ENCODE measurements at places on chromosomes 3 and 15. TPM values are rescaled to one million over a fixed set of nuclear protein-coding genes. Genes with fewer than 3 reads are reported as not detected.

TRIM42 gene
- total RNA-seq: not detected

SV2B gene
- 0.96 TPM for total RNA-seq

UNC13C gene
- not detected for total RNA-seq

SNX4 gene
- 26.4 TPM for total RNA-seq

C3orf20 gene
- not detected for total RNA-seq

USP4 gene
- total RNA-seq: 54.1 TPM

RBP2 gene
- not detected for total RNA-seq

AGTR1 gene
- total RNA-seq: not detected

BNC1 gene
- 68.3 TPM for total RNA-seq

SCN11A gene
- total RNA-seq: 0.05 TPM

TOP2B gene
- total RNA-seq: 77.8 TPM

CD80 gene
- total RNA-seq: not detected

SAMD7 gene
- not detected for total RNA-seq

IL20RB gene
- 163 TPM for total RNA-seq

ANKRD63 gene
- total RNA-seq: not detected

ROPN1 gene
- not detected for total RNA-seq

LTK gene
- 0.17 TPM for total RNA-seq

KLF15 gene
- 5.3 TPM for total RNA-seq

CPLX3 gene
- total RNA-seq: not detected

CD200R1 gene
- total RNA-seq: not detected

ZCWPW2 gene
- total RNA-seq: 1.0 TPM

TM4SF1 gene
- 20.1 TPM for total RNA-seq

TAGLN3 gene
- not detected for total RNA-seq

PLSCR4 gene
- total RNA-seq: 4.4 TPM

FSIP1 gene
- total RNA-seq: 2.2 TPM

SKOR1 gene
- total RNA-seq: 0.17 TPM

POPDC2 gene
- 0.93 TPM for total RNA-seq

SNX22 gene
- total RNA-seq: 0.16 TPM
